ENCODE measurements at places on chromosomes 7 and 10.

GRCh38 chr7:77309714-77310220, 106.4 kb downstream of the GSAP start:
- DNase-seq, result no peak

- no peak for DNase-seq
Measured at GRCh38 chr7:99643464-99643863, 26.7 kb downstream of the ZSCAN25 start.

DNA sequence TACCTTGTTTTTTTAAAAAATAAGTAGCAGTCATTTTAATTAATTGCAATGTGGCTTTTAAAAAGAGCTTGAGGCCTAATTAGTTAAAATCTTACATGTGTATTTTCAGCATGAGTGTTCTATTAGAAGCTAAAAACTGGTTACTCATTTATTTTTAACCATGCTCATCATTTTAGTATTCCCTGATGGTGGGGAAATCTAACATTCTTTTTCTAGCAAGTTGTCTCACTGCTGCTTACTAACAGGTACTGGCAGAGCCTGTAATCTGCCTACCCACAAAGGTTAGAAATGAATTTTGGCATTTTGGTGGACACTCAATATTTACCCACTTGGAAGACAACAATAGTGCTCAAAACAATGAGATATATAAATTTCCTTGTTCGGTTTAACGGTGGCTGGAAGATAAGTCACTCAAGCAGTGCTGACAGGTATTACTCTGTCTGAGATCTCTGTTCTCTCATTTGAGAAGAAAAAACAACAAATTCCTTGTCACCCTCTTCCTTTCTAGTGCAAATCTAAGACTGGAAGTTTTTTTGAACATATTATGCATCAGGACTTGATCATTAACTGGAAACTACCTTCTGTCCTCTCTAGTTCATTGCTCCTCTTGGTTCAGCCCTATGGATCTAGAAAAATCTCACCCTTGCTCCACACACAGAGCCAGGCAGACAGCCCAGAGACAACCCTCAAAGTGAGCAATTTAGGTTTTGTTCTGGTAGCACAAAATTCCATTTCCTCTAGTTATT, 83.3 kb downstream of the VWDE start:
- DNase-seq, result no peak

- no peak for DNase-seq
Measured at GRCh38 chr10:11797281-11797680, 25.9 kb upstream of the PROSER2 start.

DNA sequence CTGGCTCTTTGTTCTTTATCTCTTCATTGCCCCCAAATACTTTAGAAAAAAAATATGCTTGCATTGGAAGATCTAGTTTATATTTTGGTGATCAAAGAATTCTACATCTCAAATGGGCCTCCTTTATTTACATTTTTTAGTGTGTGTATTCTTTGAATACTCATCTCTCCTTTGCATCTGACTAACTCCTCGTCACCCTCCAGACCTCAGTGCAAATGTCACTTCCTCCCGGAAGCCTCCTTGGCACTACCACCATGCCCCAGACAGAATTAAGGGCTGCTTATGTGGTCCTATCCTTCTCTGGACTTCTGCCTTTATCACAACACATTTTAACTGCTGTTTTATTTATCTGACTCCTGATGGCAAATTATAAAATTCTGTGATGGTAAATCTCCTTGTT, 52.0 kb upstream of the PPP1R3C start:
- DNase-seq, result no peak
